Stimulated activated CD4-positive, alpha-beta T cell treated with anti-CD3 and anti-CD28 coated beads, TNF-alpha, amount 100 ng/mL, for 4 hours (primary cell): ENCODE measurements at places on chromosomes 2 and 18.

- no peak for DNase-seq
Observed at GRCh38 chr2:119461811-119462210, 30.2 kb downstream of the TMEM37 start.

DNA sequence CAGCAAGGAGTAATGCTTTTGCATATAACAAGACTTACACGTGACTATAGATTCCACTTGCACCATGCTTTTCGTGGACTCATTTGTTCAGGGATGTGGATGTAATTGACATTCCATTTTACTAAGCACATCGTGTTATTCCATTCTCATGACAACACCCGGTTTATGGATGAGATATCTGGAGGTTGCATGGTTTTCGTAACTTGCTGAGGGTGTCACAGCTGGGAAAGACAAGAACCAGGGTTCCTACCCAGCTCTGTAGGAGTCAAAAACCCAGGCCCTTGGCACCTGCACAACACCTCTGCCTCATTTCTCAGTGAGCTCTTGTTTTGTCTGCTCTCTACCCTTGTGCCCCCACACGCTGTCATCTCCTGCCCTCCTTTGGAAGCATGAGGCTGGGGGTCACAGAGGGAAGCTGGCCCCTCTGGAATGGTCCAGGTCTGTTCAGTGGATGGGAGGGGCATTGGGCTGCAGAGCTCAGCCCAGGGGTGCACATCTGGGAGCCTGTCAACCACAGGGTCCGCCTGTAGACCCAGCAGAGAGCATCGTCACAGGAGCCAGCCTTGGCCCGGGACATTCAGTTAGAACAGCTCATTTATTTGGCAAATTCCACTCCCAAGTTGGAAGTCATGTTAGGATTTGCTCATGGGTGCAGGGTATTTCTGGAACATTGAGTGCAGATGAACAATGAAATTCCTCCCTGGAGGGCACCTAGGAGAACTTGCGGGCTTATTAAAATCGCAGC, 120.1 kb upstream of the TWIST2 start:
- no peak for DNase-seq

DNA sequence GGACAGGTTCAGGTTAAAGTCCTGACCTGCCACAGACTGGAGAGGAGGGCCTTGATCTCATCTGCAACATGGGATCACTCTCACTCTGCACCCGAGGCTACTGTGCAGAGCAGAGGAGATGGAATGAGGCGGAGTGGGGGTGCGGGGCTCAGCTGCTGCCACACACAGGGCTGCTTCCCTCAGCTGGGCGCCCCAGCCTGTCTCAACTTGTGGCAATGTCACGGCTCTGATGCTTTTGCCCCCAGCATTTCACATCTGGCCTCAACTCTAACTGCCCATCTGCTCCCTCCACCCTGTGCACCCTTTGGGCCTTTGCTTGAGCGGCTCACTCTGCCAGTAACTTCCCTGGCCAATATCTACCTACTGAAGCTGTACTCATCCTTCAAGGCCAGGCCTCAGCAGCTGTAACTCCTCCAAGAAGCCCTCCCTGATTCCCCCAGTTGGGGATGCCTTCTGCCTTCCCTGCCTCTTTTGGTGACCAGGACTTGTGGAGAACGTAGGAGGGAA, 70.3 kb downstream of the POLR1A start:
- no peak for DNase-seq

GRCh38 chr2:37892436-37893114, 32.5 kb upstream of the RMDN2 start:
- no peak for DNase-seq

GRCh38 chr2:106165029-106165428, 29.1 kb downstream of the UXS1 start:
- DNase-seq, result no peak

DNA sequence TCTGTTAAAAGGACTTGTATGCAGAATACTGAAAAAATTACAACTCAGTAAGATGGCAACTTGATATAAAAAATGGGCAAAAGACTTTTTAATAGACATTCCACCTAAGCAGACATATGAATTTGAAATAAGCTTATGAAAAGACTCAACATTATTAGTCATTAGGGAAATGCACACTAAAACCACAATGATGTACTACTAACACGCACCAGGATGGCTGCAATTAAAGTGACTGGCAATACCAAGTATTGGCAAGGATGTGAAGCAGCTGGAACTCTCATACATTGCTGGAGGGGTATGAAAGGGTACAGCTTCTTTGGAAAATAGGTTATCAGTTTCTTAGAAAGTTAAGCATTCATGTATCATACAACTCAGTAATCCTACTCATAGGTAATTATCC, 3.2 kb upstream of the ENOSF1 start:
- no peak for DNase-seq

- DNase-seq, result no peak
Observed at GRCh38 chr2:177881008-177881747, 191.4 kb downstream of the PDE11A start.

GRCh38 chr2:35228584-35228983, 1127.0 kb upstream of the CRIM1 start:
- no peak for DNase-seq

DNA sequence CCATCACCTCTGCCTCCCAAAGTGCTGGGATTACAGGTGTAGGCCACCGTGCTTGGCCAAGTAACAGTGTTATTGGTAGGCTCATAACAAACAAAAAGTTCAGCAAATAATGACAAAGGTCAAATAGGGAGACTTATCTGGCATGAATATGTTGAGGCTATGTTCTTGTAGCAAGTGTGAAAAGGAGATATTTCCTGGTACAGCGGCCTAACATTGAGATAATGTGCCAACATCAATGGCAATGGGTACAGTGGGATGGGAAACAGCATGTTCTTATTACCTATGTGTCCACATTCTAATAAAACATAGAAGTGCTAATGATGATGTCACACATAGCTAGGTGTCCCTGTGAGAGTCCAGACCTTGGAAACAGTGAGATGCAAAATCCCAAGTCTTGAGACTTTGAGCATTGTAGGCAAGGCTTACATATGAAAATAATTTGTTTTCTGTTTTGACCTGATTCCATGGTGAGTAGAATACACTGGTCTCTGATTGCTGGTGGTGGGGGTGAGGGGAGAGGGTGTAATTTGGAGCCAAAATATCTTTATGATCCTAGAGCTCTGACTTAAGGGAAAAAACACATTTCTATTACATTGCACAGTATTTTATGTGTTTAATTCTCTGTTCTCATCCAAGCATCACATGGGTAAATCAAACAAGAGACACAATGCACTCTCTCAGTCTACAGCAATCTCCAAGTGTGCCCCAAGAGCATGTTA, 33.1 kb upstream of the PMAIP1 start:
- DNase-seq, result no peak

DNA sequence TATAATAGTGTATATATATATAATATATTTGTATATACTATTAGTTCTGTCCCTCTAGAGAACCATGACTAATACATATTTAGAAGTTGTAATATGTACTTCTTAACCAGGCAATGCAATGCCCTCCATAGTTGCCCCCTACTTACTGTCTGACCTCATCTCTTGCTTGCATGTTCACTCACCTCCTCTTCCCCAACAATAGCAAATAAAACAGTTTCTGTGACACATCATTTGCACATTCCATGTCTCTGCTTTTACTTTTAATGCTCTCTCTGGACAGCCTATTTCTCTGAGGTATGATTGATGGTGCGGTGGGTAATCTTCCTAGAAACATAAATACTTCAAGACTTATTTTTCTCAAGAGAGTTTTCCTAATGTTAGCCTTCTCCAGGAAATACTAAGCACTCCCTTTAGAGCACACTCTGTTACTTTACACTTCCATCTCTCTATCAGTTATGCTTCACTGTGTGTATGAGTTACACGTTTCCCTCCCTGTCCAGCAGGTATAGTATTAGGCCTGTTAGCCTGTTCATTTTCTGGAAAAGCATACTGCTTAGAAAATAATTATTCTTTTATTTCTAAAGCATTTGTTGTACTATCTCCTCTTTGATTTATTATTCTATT, 295.6 kb upstream of the LRATD1 start:
- no peak for DNase-seq

DNA sequence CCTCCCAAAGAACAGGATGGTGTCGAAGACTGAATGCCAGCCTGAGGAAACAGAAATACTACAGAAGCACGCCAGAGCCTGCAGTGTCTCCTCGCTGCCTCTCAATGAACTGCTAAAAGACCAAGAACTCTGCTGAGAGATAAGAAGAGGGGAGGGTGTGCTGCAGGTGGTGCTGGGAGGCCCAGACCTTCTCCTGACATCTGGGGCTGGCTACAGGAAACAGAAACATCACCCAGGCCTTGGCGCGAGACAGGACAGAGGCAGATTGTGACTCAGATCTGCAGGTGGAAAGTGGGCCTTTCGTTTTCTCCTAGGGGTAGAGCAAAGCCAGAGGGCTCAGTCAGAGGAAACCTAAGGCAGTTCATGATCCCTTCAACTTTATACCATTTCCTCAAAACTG, 250.3 kb upstream of the TCF4 start:
- DNase-seq, result no peak

GRCh38 chr2:105880637-105881036, 135.9 kb downstream of the NCK2 start:
- DNase-seq, result no peak

DNA sequence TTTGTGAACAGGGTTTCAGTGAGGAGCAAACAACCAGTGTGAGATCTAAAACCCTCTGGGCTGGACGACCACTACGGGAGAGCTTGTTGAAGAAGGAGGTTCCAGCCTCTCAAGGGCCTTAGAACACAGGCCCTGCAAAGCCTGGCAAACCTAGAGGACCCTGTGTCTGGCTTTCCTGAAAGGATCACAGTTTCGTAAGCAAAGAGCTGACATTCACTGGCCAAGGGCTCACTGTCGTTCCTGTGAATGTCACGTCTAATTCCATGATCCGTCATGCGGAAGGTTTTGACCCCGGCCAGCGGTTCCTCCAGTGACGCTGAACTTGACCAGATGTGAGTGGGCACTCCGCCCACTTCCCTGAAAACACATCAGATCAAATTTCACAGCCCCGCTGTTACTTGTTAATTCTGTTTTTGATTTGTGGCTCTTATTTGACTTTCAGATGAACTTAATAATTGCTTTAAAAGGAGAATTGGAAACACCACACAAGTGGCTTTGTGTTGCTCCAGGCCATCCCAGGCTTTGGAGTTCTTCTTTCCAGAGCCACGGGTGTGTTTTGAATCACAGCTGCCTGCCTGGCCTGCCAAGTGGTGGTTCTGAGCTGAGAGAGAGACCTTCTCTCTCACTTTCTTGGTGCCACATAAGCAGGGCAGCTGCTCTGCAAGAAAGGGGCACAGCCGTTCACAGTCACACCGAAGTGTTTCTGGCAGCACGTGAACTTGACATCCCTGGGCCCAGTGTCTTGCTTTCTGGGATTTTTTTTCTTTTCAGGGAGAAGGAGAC, 308.4 kb downstream of the NDUFA10 start:
- no peak for DNase-seq

- no peak for DNase-seq
Observed at GRCh38 chr18:59874166-59874565, 25.6 kb upstream of the PMAIP1 start.

DNA sequence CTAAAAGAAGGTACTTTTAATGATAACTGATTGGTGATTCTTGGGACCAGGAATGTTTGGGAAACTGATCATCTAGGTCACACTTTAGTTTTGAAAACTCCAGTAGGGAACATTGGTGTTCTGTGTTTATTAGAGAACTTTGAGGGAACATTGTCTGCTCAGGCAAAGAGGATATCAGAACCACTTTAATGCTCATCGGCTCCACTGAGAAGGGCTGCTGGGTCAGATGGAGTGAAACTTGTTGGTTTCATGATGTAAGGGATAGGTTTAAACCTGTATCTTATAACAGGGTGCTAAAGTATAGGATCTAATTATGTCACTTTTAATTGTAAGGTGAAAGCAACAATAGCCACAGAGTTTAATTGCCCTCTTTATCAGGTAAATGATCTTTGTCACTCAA, 14.2 kb upstream of the POLI start:
- no peak for DNase-seq
